ENCODE measurements at places on chromosomes 7 and 10. TPM values are rescaled to one million over a fixed set of nuclear protein-coding genes. Genes with fewer than 3 reads are reported as not detected.

GRCh38 chr10:21552638-21553037 lies 18.6 kb downstream of the MLLT10 start:
- no peak for DNase-seq
- H3K4me1 ChIP-seq: peaks cover 2% of the 10 kb centered on the region
- H3K27ac ChIP-seq: no peak overlapping the region
- no peak overlapping the region for H3K4me3 ChIP-seq
- no peaks in the 10 kb centered on the region for H3K27me3 ChIP-seq
- H3K36me3 ChIP-seq: no peaks in the 10 kb centered on the region

- no peak for DNase-seq
- no peak overlapping the region for H3K27ac ChIP-seq
- no peaks in the 10 kb centered on the region for H3K36me3 ChIP-seq
- H3K4me1 ChIP-seq: no peaks in the 10 kb centered on the region
- H3K4me3 ChIP-seq: no peak overlapping the region
Measured at GRCh38 chr10:129784291-129784690, 179.8 kb downstream of the EBF3 start.

DNA sequence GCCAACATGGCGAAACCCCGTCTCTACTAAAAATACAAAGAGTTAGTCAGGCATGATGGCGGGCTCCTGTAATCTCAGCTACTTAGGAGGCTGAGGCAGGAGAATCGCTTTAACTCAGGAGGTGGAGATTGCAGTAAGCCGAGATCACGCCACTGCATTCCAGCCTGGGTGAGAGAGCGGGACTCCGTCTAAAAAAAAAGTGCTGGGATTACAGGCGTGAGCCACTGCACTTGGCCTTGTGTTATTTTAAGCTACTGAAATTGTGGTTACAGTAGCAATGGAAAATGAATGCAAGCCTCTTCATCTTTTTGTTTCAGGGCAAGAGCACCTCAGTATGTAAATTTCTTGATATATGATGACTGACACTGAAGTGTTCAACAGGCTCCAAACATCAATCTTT lies 106.4 kb upstream of the IMMP2L start:
- no peak overlapping the region for H3K4me3 ChIP-seq
- H3K36me3 ChIP-seq: no peaks in the 10 kb centered on the region
- no peaks in the 10 kb centered on the region for H3K27me3 ChIP-seq
- H3K27ac ChIP-seq: no peak overlapping the region
- no peaks in the 10 kb centered on the region for H3K4me1 ChIP-seq

DNA sequence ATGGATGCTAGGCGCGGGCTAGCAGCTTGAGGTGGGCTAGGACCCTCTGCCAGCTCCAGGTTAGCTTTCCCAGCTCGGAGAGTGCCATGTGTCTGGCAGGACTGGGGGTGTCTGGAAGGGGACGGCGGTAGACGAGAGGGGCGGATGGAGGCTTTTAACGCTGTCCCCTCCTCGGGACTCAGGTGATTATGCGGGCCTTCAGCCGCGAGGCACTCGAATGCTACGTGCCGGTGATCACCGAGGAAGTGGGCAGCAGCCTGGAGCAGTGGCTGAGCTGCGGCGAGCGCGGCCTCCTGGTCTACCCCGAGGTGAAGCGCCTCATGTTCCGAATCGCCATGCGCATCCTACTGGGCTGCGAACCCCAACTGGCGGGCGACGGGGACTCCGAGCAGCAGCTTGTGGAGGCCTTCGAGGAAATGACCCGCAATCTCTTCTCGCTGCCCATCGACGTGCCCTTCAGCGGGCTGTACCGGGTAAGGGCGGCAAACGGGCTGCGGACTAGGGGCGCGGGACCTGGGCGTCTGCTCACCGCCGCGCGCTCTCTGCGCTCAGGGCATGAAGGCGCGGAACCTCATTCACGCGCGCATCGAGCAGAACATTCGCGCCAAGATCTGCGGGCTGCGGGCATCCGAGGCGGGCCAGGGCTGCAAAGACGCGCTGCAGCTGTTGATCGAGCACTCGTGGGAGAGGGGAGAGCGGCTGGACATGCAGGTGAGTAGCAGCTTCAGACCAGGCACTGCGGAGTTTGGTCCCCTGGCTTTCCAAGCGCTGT lies 1.1 kb downstream of the CYP26A1 start:
- peaks cover 11% of the 10 kb centered on the region for H3K4me1 ChIP-seq
- no peaks in the 10 kb centered on the region for H3K36me3 ChIP-seq
- H3K27me3 ChIP-seq: no peaks in the 10 kb centered on the region
- no peak overlapping the region for H3K4me3 ChIP-seq
- DNase-seq: no peak

DNA sequence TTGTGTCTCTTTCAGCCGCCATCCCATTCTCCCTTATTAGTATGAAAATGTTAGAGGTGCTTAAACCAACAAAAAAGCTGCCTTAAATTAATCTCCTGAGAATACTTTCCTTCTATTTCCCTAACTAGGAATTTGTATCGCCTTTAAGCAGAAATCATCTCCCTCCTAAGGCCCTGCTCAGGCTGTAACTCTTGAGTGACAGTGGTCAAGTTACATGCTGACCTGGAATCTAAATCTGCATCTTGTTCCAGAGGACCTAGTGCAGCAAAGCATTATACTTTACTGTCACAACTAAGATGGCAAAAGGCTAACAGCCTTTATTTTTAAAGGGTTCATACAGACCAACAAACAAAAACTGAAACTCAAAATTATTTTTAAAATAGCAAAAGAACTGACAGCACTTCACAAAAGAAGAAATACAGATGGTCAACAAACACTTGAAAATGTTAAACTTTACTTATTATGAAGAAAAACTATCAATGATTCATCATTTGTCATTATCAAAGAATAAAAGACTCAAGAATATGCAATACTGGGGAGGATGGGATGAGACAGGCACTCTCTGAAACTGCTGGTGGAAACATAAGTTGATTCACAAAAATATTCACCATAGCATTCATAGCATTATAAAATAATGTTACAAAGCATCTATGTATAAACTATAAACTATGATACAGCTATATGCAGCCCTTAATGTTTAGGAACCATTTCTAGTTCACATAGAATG lies 11.0 kb downstream of the CYREN start:
- H3K27ac ChIP-seq: no peak overlapping the region
- H3K27me3 ChIP-seq: no peaks in the 10 kb centered on the region

GRCh38 chr10:127441350-127442219 lies 107.5 kb upstream of the NPS start:
- DNase-seq: peak; percentile 64
- no peak overlapping the region for H3K4me3 ChIP-seq
- no peaks in the 10 kb centered on the region for H3K36me3 ChIP-seq
- H3K27me3 ChIP-seq: no peaks in the 10 kb centered on the region
- peak overlapping the region; percentile 23 for H3K27ac ChIP-seq
- H3K4me1 ChIP-seq: peaks cover 14% of the 10 kb centered on the region

- no peaks in the 10 kb centered on the region for H3K27me3 ChIP-seq
- DNase-seq: no peak
- H3K27ac ChIP-seq: no peak overlapping the region
- no peaks in the 10 kb centered on the region for H3K4me1 ChIP-seq
- H3K4me3 ChIP-seq: no peak overlapping the region
- no peaks in the 10 kb centered on the region for H3K36me3 ChIP-seq
Measured at GRCh38 chr7:84624927-84625326, 430.3 kb upstream of the SEMA3A start.

DNA sequence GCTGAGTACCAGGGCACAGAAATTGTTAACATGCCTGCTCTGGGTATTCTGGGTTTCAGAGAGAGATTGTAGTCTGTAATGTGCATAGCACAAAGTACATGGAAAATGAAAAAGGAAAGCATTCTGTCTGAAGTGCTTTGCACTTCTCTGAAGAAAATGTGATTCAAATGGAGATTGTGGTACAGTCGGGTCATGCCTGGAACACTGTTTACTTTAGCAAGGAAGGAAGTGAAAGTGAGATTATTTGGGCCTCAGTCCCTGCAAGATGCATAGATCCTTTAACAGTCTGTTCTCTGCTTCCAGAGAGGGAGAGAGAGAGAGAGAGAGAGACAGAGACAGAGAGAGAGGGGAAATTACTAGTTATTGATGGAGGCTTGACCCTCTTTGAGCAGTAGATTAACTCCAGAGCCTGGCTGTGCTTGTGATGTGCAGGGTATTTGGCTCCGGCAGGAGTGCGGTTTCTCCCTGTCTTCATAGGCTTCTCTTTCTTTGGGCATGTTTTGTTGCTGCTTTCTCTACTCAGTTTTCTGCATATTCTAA lies 5.4 kb downstream of the VWC2 start:
- H3K27me3 ChIP-seq: no peaks in the 10 kb centered on the region
- no peak for DNase-seq
- H3K36me3 ChIP-seq: no peaks in the 10 kb centered on the region

GRCh38 chr10:99671386-99671785 lies 12.1 kb downstream of the ENTPD7 start:
- H3K36me3 ChIP-seq: no peaks in the 10 kb centered on the region
- no peaks in the 10 kb centered on the region for H3K27me3 ChIP-seq
- H3K4me1 ChIP-seq: no peaks in the 10 kb centered on the region
- no peak overlapping the region for H3K27ac ChIP-seq
- DNase-seq: no peak

GRCh38 chr7:18573410-18574234 lies 78.1 kb downstream of the HDAC9 start:
- H3K4me3 ChIP-seq: no peak overlapping the region
- H3K27me3 ChIP-seq: no peaks in the 10 kb centered on the region
- no peaks in the 10 kb centered on the region for H3K4me1 ChIP-seq
- no peak overlapping the region for H3K27ac ChIP-seq
- H3K36me3 ChIP-seq: no peaks in the 10 kb centered on the region

GRCh38 chr10:70063418-70064098 lies 10.9 kb downstream of the MACROH2A2 start:
- no peak overlapping the region for H3K27ac ChIP-seq
- no peaks in the 10 kb centered on the region for H3K27me3 ChIP-seq
- no peaks in the 10 kb centered on the region for H3K4me1 ChIP-seq
- H3K4me3 ChIP-seq: no peak overlapping the region
- H3K36me3 ChIP-seq: no peaks in the 10 kb centered on the region

GRCh38 chr10:31157123-31158010 lies 125.7 kb upstream of the ZNF438 start:
- H3K4me3 ChIP-seq: no peak overlapping the region
- peaks cover 5% of the 10 kb centered on the region for H3K4me1 ChIP-seq
- peak; percentile 60 for DNase-seq

C10orf53 gene
- not detected for total RNA-seq

FAM237B gene
- not detected for total RNA-seq

SLC39A12 gene
- not detected for total RNA-seq

IKZF1 gene
- total RNA-seq: 3.3 TPM

FGFBP3 gene
- total RNA-seq: 1.8 TPM

PRKG1 gene
- total RNA-seq: 20.6 TPM

SYT15B gene
- 1.4 TPM for total RNA-seq
